ENCODE measurements at places on chromosomes 16 and 17. TPM values are rescaled to one million over a fixed set of nuclear protein-coding genes. Genes with fewer than 3 reads are reported as not detected.

The CCL7 gene
- not detected for total RNA-seq

DNA sequence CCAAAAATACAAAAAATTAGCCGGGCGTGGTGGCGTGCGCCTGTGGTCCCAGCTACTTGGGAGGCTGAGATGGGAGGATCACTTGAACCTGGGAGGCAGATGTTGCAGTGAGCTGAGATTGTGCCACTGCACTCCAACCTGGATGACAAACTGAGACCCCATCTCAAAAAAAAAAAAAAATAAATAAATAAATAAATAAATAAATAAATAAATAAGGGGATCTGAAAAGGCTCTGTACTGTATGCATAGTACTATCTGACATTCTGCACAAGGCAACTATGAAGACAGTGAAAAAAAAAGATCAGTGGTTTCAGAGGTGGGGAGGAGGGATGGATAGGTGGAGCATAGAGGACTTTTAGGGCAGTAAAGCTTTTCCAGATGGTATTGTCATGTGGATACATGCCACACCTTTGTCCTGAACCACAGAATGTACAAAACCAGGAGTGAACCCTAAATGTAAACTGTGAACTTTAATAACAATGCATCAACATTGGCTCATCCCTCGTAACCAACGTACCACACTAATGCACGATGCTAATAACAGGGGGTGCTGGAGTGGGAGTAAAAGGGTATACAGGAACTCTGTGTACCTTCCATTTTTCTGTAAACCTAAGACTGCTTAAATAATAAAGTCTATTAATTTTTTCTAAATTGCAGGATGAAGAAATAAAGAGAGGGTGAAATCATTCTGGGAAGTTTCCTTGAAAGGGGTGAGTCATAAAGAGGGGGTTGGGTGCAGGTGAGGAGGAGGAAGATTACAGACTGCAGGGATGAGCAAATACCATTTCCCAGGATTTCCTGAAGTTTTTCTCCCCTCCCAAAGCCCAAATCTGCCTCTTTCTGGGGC is 155.8 kb upstream of the SDK2 start:
- peak; percentile 51 for DNase-seq

DNA sequence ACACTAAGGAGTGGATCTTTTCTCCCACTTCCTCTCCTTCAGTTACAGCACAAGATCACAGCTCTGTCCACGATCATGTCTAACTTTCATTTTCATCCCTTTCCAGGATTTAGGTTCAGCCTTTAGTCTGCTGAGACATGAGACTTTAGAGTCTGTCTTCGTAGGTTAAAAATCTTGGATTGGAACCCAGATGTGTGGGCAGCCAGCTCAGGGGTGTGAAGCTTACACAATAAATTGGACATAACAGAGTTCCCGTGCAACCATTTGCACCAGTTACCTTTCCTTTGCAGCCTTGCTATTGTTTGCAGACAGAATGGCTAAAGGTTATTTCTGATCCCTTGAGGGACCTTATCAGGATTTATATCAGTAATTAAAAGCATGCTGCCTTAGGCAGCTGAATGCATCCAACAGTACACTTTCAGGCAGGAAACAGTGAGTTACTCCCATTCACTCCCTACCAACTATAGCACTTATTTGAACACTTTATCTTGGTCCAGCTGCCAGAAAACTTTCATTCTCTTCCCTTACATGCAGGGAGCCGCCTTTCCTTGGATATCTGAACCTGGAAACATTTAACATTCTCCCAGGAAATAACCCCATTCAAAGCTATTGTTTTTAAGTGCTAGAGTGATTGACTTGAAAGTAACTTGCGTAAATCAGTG is 87.3 kb downstream of the TMEM100 start:
- DNase-seq: no peak

- DNase-seq: no peak
These were observed 399.9 kb upstream of the ZFHX3 start for GRCh38 chr16:73447846-73448245.

GRCh38 chr16:86581458-86581857 is 3.1 kb downstream of the FOXL1 start:
- DNase-seq: no peak

GRCh38 chr17:17635126-17635525 is 43.6 kb upstream of the PEMT start:
- DNase-seq: no peak

The INCA1 gene
- not detected for total RNA-seq

DNA sequence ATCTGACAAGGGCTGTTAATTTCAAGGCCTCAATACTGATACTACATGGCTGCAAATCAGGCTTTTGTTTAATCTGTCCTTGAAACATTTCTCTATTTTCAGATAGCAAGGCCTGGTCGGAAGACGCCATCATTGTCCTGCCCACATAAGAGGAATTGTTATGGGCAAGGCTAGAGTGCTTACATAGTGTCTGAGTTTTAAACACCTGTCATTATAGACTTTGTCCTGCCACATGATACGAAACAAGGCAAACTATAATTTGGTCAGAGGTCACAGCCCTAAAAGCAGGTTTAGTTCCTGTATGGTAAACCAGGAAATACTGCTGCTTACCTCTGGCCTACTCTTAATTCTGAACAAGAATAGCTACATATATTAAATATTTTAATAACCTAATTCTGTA is 104.4 kb downstream of the SSH2 start:
- no peak for DNase-seq

The KRTAP4-4 gene
- total RNA-seq: not detected

DNA sequence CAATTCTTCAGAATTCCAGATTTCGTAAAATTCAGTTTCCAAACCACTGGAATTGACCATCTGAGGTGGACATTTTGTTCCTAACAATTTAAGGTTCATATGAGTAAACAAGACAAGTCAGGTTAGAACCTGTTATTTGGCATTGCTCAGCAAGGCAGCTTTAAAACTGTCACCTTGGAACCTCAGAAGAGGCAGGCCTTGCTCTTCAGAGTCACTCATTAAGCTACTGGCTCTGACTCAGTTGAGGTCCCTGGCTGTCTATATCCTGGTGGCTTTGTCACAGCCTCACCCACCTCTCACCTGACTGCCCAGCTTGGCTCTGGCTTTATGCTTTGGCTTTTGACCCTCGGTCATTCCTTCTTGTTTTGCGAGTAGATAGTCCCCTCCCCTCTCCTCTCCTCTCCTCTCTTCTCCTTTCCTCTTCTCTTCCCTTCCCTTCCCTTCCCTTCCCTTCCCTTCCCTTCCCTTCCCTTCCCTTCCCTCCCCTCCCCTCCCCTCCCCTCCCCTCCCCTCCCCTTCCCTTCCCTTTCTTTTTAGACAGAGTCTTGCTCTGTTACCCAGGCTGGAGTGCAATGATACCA is 238.4 kb downstream of the SHISA9 start:
- no peak for DNase-seq

The AXIN2 gene
- total RNA-seq: 2.0 TPM

- DNase-seq: peak; percentile 88
These were observed 8.9 kb upstream of the WSCD1 start for GRCh38 chr17:6061290-6061689.

GRCh38 chr17:75181110-75181509 is 1.6 kb downstream of the SUMO2 start:
- no peak for DNase-seq

GRCh38 chr17:28948342-28948741 is 3.0 kb downstream of the PHF12 start:
- DNase-seq: peak; percentile 60

DNA sequence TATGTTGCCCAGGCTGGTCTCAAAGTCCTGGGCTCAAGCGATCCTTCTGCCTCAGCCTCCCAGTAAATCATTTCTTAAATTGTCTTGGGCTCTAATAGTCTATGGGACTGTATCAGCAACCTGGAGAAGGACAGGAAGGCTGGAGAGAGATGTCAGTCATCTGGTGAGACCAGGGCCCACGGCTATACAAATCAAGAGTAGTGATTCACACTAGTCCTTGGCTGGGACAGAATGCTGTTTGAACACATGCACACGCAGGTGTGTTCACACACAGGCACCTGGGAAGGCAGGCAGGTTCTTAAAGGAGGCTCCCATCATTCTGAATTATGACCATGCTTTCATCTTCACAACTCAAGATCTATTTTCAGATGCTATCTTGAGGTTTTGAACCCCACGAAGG is 14.1 kb downstream of the NQO1 start:
- DNase-seq: no peak

The SYT17 gene
- total RNA-seq: 11.8 TPM

DNA sequence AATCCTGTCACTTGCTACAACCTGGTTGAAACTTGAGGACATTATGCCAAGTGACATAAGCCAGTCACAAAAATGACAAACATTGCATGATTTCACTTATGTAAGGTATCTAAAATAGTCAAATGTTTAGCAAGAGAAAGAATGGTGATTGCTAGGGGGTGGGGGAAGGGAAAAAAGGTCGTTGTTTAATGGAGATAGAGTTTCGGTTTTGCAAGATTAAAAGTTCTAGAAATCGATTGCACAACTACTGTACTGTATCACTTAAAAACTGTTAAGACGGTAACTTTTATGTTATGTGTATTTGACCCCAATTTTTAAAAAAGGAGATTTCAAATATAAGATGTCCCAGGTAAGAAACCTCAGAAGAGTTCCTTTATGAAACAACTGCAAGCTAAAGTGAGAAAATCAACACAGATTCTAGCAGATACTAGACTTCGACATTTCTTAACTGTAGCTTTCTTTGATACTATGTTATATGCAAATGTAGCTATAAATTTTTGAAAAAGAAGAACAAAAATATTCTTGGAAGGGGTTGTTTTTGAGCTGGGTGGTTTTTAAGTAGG is 5.9 kb downstream of the MEOX1 start:
- DNase-seq: no peak

The DLG4 gene
- total RNA-seq: 12.8 TPM

The SLFN14 gene
- not detected for total RNA-seq

The PRDM7 gene
- total RNA-seq: not detected

The KRTAP2-3 gene
- total RNA-seq: 10.8 TPM

Measured in PC-3 (cell line).